Activated CD8-positive, alpha-beta memory T cell treated with anti-CD3 and anti-CD28 coated beads for 48 hours (primary cell): ENCODE measurements at places on chromosomes 1 and 21.

- DNase-seq, result no peak
Measured at GRCh38 chr1:239538239-239538988, 152.0 kb downstream of the CHRM3 start.

GRCh38 chr21:28991861-28992525, 684 bp downstream of the LTN1 start:
- no peak for DNase-seq

- no peak for DNase-seq
Measured at GRCh38 chr1:28087614-28088167, 719 bp downstream of the EYA3 start.

DNA sequence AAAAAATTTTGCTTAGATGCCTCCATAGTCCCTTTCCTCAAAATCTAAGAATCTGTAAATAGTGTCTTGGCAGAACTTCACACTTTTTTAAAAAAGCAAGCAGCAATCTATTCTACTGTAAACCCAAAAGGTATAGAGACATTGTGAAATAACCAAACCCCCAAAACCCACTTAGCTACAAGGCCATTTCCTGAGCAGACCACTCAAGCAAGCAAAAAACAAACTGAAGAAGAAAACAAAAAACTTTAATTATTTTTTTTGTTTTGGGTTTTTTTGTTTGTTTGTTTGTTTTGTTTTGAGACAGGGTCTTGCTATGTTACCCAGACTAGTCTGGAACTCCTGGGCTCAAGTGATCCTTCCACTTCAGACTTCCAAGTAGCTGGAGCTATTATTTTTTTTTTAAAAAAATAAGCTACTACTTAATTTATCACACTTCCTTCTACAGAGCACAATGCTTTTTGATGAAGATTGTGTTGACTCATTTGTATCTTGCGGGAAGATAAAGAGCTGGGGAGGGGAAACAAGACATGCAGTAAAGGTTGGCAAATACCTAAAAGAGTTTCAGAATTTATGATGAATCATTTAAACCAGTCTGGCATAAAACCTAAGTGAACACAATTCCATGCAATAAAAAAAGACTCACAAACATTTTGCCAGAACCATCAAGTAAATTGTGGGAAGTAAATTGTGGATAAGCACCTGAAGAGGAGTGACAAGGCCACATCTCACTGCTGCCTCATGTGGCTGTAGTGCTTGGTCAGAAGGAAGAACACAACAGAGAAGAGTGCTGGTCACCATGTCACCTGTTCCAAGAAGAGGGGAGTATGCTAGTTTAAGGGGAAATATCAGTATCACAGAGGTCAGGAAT, 2.7 kb upstream of the PTPN22 start:
- DNase-seq, result no peak

DNA sequence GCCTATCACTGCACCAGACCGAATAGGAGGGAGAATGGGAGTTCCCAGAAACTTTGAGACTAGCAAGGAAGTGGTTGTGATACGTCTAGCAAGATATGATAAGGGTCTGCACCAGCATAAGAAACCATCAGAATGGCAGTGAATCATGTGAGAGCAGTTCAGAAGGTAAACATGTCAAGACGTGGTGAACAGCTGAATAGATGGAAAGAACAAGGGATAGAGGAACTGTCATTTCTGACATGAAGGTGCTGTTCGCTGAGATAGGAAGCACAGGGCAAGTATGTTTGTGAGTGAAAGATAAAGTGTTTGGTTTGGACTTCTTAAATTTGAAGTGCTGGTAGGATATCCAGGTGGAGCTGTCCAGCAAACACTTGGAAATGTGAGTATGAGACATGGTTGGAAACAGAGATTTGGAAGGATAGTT, 1.1 kb upstream of the AGO1 start:
- DNase-seq, result no peak
